NCI-H774 (cell line): ENCODE measurements at places on chromosomes 3 and 15.
A peak's percentile ranks its signal among the peaks of the same experiment; 100 is the strongest.

- no peak for DNase-seq
These were observed 437.8 kb upstream of the BCHE start for GRCh38 chr3:166275024-166275390.

GRCh38 chr15:57403017-57403416 is 26.7 kb downstream of the CGNL1 start:
- DNase-seq = no peak

- no peak for DNase-seq
These were observed 5.5 kb downstream of the MEF2A start for GRCh38 chr15:99571299-99571698.

- no peak for DNase-seq
These were observed 20.7 kb upstream of the RPP14 start for GRCh38 chr3:58285334-58285733.

GRCh38 chr3:148500881-148501280 is 196.8 kb upstream of the AGTR1 start:
- DNase-seq = no peak

DNA sequence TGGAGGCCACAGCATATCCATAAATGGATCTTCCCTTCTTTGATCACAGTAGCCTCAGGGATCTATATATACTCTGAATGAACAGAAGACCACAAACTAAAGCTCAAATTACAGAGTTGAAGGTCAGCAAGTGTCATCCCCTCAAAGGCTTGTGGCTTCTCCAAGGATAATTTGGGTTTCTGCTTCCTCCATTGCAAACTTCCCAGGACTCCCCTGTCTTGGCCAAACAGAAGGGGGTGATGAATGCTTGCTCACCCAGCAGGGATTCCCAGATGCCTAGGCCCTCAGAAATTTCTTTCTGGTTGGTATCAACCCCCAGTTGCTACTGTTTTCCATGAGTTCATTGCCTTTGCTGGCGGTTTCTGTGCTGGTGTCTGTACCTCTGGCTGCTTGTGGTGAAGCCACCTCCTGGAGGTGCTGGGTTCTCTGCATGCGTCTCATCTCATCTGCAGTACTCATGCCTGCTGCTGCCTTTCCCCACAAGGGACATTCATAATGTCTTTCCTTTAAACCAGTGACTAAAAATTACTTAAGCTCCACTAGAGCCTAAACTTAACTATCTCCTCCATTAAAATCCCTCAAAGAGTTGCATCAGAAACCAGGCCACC is 17.7 kb downstream of the ENTPD3 start:
- DNase-seq = no peak

- DNase-seq = no peak
These were observed 93.0 kb downstream of the PGPEP1L start for GRCh38 chr15:98914626-98915025.

GRCh38 chr3:35602395-35602936 is 36.9 kb upstream of the ARPP21 start:
- no peak for DNase-seq

GRCh38 chr15:41971089-41971894 is 1.1 kb downstream of the EHD4 start:
- peak; percentile 51 for DNase-seq

GRCh38 chr3:122989856-122990575 is 37.5 kb downstream of the SEMA5B start:
- DNase-seq = no peak

- DNase-seq = no peak
These were observed 3.1 kb downstream of the RBP2 start for GRCh38 chr3:139473155-139473771.

DNA sequence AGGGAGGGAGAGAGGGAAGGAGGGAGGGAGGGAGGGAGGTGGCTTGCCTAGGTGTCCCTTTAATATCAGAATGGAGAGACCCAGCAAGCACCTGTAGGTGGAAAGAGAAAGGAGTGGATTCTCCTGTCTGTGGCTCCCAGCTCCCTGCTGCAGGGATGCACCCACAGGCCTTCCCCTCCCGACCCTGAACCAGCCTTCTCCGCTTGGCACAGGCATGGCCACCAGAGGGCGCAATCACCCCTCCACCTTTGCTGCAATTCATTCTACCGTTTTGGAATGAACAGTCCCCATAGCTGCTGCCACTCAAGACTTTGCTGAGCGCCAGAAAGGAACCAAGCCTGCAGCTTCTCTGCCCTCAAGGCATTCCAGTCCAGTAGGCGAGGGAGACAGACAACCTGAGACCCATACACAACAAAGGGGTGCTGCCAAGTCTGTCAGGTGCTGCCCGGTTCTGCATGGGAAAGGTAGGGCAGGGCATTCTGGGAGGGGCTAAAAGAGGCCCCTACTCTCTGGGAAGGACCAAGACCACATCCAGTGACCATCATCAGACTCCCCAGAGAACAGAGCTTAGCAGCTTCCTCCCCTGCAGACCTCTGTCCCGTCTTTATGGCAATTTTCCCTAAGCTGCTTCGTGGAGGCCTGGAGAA is 4.9 kb downstream of the TLR9 start:
- DNase-seq = peak; percentile 3

GRCh38 chr15:86001200-86001599 is 78.5 kb upstream of the AGBL1 start:
- no peak for DNase-seq

- no peak for DNase-seq
These were observed 72.9 kb downstream of the EPHA3 start for GRCh38 chr3:89180334-89180733.

- DNase-seq = peak; percentile 7
These were observed 7.6 kb downstream of the PFKFB4 start for GRCh38 chr3:48548729-48549705.

GRCh38 chr15:95853350-95853749 is 477.1 kb upstream of the NR2F2 start:
- no peak for DNase-seq
